ENCODE measurements at places on chromosomes 11 and 22.

DNA sequence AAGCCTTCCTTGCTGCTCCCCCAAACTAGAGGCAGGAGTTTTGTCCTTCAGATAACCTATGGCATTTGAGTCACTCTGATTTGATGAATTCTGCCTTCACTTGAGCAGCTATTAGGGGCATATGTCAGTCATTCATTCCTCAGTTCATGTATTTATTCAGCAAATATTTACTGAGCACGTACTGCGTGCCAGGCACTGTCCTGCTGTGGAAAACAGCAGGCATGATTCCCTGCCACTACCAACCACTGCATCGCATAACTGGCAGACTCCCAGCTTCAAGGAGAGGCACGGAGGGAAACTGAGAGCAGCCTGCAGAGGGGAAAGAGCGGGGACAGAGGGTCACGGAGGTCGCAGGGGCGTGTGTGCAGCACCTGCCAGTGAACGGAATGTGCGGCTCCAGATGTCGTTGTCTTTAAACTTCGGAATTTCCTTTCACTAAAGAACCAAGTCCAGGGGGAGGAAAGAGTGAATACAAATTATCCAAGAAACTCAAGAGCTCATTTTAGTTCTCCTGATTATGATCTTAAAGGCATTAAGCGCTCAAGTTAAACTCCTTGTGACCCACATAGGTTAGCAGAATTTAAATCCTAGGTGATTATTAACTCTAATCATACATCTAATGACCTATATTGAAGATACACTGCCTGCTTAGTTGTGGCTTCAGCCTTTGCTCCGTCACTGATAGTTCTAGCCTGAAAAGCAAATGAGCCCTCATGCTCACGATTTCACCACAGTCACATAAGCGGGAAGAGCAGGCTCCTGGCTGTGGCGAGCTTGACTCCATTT is 12.6 kb downstream of the PPARA start:
- DNase-seq, result no peak

DNA sequence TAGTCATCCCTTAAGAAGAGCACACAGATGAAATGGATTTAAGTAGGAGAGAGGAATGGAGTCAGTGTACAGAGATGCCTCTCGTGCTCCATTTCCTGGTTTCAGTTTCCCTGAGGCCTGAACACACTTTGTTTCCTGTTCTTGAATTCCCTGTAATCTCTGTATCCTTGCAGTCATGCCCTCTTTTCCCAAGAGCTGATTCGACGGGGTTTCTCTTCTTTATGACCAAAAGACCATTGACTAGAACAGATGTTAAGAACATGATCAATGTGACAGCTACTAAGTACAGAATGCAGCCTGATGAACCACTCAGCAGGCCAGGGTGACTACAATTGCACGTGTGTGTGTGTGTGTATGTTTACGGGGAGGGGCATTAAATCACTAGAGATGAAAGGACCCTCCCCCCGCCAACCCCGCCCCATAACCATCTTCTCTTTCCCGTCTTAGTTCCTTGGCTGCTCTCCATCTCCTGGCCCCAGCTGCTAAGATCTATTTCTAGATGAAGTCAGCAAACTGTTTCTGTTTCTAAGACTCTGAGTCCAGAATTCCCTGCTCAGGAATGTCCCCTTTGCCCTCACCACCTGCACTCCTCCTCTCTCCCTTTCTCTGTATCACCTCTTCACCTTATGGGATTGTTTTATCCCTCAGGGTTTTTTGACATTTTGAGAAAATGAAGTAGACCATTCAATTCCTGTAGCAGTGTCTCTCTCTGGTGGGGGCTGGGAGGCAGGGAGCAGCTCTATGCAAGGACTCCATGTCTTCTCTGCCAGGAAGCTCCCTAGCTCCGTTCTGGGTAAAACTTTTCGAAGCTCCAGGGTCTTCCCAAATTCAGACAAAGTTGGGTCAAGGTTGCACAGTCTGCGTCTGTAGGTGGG is 26.0 kb downstream of the SLC22A6 start:
- DNase-seq, result no peak

DNA sequence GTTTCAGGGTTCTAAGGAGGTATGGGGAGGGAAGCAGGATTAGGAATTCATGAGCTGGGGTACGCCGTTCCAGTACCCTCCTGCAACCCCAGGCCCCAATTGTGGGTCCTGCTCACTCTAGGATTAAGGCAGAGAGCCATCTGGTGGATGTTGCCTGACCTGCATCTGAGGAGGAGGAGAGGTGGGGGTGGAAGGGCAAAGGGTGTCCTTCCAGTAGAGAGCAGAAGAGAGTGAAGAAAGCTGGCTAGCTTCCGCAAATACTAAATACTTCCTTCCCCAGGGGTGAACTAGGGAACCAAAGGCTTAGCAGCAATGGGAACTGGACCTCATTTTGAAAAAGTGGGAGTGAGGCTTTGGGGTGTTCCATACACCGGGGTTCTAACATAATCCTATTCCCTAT is 10.6 kb downstream of the LRRC51 start:
- DNase-seq, result peak; percentile 13

DNA sequence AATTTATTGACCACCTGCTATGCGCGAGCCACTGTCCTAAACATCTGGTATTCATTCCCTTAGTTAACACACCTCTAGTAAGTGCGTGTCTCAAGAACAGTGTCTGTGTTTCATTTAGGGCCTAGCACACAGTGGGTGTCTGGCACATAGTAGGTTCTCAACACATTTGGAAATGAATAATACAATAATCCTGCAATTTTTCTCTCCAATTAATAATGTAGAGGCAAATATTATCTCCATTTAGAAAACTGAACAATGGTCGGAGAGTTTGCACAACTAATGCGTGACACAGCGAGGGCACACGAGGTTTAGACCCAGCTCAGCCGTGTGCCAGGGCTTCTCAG is 4.0 kb upstream of the NCF4 start:
- DNase-seq, result no peak

DNA sequence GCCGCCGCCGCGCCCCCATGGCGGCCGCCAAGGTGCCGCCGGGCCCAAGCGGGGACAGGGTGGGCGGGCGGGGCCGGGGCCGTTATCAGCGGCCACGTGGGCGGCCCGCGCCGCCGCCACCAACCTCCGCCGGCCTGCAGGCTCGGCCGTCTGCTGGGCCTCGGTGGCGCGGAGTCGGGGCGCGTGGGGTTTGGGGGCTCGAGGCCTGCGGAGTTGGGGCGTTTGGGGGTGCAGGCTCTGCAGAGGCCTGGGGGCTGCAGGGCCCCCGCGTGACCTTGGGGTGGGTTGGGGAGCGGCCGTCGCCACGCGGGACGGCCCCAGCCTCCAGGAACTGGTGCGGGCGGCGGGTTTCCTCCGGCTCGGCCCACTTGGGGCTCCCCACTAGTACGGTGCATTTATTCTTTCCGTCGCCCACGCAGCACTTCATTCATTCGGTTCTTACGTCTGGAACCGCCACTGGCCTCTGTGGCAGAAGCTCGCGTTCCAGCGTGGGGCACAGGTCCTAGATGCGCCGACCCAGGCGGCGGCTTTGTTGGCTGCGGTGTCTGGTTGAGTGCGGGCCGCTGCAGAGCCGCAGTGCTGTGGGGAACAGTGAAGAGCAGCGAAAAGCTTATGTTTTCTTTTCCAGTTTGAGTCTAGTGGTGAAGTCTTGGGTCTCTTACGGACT is 740 bp upstream of the TRMT2A start:
- DNase-seq, result no peak

- no peak for DNase-seq
Observed at GRCh38 chr11:76676636-76677457, 6.3 kb upstream of the LRRC32 start.

DNA sequence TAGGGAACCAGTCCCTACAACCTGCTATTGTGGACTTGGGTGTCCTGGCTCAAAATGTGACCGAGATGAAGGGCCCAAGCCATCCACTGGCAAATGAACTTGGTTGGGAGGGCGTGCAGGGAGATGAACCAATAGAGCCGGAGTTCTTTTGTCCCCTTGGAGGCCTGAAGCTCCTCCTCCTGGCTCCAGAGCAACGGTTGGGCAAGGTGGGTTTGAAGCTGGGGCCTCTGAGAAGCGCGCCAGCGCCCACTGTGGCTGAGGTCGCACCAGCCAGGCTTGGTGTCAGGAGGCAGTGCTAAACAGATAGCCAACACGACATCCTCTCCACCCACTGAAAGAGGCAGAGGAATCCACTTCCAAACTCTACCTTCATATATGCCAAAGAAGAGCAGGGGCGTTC is 36.0 kb upstream of the PACSIN2 start:
- no peak for DNase-seq

DNA sequence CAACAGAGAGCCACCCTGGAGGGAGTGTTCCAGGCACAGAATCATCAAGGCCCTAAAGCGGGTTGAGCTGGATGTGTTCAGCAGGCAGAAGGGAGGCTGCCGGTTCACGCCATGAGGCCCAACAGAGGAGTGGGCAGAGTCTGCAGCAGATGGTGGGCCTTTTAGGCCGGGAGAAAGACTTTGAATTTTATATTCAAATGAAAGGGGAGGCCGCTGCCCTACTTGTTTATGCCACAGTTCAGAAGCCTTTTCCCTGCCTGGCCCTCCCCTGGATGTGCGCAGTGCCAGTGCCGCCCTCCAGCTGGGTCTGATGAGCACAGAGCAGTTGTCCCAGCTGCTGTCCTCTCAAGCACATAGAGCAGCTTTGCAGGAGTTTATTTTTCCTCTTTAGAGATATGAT is 46.9 kb upstream of the TTC12 start:
- DNase-seq, result no peak

DNA sequence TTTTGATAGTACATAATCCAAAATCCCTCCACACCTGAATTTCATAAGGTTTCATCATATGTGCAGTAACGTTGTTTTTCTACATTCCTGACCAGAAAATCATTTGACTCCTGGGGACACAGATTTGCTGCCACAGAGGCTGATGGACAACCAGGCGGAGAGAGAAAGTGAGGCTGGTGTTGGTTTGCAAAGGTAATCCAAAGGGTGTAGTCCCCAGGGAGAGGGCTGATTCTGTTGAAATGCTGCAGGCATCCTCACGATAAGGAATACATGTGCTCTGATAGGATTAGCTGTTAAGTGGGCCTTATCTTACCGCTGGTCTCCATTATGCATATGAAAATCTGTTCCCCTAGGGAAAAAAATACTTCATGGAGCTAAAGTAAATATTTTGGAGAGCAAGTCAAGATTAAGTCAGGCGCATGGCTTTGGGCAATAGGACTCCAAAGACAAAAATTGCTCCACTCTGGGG is 8.1 kb downstream of the APOL6 start:
- no peak for DNase-seq

GRCh38 chr11:45073685-45074141 is 72.7 kb upstream of the PRDM11 start:
- DNase-seq, result no peak

GRCh38 chr11:76658651-76659650 is 11.6 kb downstream of the LRRC32 start:
- no peak for DNase-seq

- DNase-seq, result no peak
Observed at GRCh38 chr11:107921997-107922396, 6.3 kb upstream of the RAB39A start.

DNA sequence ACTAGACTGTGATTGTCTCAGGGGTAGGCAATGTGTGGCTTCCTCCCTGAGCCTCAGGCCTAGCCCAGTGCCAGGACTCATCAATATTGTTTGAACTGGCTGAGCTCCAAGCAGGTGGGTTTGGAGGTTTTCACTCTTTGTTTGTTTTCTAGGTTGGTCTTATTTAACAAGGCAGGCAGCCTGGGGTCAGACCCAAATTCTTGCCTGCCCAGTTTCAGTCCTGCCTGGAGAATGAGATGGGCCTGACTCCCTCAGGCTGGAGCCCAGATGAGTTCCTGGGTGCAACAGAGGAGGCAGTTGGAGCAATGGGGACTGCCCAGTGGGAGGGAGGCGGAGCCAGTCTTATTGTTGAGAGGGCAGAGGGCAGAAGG is 28.3 kb upstream of the TP53I11 start:
- no peak for DNase-seq

DNA sequence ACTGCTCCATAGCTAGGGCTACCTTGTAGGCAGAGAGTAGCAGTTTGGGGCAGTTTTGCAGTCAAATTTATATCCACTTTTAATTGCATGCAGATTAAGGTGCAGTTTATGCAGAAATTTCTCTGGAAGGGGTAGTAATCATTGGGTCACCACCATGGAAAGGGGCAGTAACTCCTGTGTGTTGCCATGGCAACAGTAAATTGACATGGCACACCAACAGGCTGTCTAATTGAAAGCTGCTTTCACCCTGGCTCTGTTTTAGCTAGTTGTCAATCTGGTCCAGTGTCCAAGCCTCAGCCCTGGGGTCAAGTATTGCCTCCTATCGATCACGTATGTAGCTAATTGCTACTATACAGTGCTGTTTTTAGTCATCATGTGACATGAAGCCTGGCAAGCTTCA is 786.1 kb upstream of the CNTN5 start:
- DNase-seq, result no peak

- DNase-seq, result no peak
Observed at GRCh38 chr11:133901316-133901715, 55.5 kb downstream of the IGSF9B start.

DNA sequence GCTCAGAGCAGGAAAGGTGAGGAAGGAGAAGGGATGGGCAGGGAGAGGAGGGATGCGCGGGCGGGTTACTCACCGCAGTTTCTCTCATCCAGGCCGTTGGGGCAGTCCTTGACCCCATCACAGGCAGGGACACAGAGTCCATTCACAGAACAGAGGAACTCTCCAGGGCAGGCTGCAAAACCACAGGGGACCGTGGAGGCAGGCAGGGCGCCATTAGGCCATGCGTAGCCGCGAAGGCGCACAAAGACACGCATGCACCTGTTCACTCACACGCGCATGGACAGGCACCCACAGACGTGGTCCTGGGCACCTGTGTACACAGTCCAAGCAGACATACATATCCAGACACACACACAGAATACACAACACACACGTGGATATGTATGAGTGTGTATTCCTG is 23.0 kb downstream of the KCTD17 start:
- no peak for DNase-seq

GRCh38 chr11:2377511-2378443 is 667 bp downstream of the CD81 start:
- DNase-seq, result peak; percentile 31

DNA sequence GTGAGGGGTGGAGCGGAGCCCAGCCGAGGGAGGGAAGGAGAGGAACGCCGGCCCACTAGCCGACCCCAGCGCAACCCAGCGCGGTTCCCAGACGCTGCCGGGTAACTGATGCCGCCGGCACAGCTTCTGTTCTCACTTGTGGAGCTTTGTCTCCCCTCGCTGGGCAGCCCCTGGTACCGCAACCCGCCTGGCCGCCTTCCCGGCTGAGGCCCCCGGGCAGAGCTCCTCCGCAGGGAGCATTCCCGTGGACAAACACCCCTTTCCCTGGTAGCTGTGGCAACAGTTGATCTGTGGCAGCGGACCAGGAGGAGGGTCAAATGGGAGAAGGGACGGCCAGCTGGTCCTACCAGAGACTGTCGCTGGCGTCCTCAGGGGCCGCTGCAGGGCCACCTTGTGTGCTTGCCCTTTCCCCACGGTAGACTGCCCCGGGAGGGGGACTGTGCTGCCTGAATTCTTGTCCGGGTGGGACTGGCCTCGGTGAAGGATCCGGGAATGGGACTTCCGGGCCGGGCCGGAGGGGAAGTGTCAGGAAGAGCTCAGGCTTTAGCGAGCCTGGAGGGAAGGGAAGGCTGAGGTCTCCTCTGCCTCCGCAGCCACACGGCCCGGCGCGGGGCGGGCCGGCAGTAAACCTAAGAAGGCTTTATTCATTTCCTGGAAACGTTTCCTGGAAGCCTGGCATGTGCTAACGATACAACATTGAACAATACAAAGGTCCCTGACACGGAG is 468.0 kb downstream of the OPCML start:
- no peak for DNase-seq

- DNase-seq, result no peak
Observed at GRCh38 chr11:75330291-75330690, 21.2 kb downstream of the ARRB1 start.

All from SW 1271 (cell line).